Activated CD8-positive, alpha-beta memory T cell treated with anti-CD3 and anti-CD28 coated beads, Interleukin-2, amount 10 ng/mL, durations not matched to agents 7 days and 5 days (primary cell): ENCODE measurements at places on chromosomes 7 and 10.

- no peak for DNase-seq
Observed at GRCh38 chr7:2270495-2270894, 28.5 kb downstream of the NUDT1 start.

DNA sequence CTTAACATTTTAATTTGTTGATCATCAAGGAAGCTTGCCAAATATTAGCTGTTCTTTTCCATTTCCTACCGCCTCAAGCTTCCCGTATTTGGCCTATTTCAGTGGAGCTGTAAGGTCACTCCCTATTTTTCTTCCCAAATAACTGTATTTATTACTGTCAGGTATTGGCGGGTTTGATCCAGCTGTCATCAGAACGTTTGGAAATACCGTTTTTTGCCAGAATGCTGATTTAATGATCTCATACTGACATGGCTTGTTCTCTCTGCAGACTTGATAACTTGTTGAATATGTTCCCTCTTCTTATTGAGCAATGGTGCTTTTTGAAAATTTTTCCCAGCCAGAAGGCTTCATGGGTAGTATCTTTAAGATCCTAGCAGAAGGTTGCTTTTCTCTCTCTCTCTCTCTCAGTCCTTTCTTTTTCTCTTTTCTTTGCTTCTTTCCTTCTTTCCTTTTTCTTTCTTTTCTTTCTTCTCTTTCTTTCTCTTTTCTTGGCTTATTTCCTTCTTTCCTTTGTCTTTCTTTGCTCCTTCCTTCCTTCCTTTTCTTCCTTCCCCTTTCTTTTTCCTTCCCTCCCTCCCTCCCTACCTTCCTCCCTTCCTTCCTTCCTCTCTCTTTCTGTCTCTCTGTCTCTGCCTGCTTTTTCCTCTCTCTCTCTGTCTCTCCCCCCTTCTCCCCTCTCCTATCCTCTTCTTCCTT is 42.1 kb downstream of the CUX1 start:
- DNase-seq, result no peak

- no peak for DNase-seq
Observed at GRCh38 chr7:100832281-100832633, 4.9 kb upstream of the EPHB4 start.

DNA sequence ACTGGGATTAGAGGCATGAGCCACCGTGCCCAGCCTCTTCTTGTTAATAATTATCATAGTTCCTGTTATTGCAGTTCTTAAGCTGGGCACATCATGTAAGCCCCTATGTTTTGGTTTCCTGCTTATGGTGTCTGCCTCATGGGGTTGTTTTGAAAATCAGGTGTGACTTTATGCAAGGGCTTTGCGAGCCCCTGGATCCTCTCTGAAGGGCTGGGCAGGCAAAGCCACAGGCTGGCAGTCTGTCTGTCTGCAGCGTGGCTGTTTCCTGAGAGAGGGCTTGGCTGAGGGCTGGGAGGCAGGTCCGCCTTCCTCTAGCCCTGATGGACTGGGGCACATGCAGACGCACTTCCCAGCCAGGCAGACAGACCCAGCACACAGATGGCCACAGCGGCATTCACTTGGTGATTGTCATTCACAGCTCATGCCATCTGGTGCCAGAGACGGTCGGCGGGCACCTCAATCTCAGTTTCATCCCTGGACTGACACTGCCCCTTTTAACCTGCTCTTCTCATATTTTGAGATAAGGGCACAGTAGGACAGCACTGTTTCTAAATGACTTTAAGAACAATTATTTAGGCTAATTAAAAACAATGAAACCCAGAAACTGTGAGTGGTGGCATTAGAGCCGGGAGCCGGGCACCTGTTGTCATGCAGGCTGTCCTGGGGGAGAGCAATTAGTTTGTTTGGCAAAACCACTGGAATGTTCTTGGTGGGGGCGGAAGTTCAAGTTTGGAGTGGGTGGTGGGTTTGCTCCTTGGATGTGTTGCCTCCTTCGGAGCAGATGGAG is 35.5 kb downstream of the RBM20 start:
- DNase-seq, result no peak

DNA sequence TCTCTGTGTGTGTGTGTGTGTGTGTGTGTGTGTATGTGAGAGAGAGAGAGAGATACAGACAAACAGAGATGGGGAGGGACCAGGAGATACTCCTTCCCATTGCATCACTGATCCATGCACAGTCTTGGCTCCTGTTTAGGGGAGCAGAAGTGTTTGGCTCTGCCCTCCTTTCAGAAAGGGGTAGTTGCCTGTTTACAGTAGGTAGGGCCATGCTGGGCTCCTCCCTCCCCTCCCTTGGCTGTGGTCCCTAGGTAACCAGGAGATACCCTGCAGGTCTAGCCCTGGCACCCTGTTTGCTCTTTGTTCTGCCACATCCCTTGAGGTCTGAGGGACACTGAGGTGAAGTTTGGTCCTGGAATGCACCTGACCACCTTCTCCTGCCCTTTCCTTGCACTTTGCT is 95.3 kb downstream of the RAMP3 start:
- no peak for DNase-seq

- DNase-seq, result no peak
Observed at GRCh38 chr10:129472696-129473555, 5.9 kb downstream of the MGMT start.

DNA sequence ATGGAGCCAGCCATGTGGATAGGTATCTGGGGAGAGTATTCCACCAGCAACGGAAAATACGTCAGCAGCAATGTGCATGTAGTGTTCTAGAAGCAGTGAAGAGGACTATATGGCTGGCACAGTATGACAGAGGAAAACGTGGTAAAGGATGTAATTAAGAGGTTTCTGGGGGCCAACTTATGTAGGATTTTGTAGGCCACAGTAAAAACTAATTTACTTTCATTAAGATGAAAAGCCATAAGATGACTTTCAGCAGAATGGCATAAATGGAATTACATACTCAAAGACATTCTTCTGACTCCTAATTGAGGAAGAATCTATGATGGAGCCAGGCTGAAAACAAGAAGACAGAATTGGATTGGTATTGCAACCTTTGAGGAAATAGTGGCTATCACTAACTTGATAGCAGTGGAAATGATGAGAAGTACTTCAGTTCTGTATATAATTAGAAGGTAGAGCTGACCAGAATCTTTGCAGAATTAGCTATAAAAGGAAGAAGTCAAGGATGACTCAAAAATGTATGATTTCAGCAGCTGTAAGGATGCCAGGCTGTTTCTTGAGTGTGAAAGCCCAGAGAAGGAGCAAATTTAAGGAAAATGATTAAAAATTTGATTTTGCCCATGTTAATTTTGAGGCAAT is 156.7 kb downstream of the MBL2 start:
- DNase-seq, result no peak

DNA sequence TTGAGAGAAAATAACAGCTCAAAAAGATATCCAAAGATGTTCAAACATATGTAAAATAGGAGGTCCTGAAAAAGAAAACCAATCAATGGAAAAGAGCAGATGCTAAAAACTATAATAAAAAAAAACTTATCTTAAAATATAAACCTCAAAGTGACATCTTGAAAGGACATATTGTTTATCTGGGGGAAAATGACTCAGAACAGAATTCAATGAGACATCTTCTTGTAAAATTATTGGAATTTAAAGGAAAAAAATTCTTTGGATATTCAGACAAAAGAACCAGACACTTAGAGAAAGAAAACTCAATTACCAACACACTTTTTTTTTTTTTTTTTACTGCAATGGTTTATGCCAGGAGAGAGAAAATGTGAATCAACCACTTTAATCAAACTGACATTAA is 58.9 kb downstream of the NAMPT start:
- DNase-seq, result no peak

- no peak for DNase-seq
Observed at GRCh38 chr7:128877756-128878120, 15.1 kb downstream of the ATP6V1F start.

- DNase-seq, result no peak
Observed at GRCh38 chr10:31197886-31198285, 121.1 kb upstream of the ZEB1 start.

DNA sequence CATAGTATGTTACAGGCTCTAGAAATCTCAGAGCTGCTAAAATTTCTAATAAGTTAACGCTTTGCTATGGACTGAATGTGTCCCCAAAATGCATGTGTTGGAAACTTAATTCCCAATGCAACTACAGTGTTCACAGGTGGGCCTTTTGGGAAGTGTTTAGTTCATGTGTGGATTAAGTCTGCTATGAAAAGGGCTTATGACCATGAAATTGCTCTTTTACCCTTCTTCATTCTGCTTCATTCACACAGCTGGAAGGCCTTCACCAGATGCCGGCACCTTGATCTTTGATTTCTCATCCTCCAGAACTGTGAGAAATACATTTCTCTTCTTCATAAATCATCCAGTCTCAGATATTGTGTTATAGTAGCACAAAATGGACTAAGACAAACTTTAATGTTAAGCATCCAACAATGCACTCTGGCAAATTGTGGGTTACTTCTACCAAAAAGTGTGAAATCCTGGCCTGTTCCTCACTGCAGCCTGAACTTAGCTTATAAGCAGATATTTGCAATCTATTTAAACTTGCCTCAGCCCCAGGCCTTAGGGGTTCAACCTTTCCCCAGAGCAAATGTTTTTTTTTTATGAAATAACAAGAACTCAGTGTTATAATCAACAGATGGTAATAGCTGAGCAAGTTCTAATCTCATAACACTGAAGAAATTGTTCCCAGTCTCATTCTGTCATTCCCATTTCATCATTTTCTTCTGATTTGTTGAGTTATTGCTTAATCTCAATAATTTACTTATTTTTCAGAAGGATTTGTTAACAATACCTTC is 523.6 kb downstream of the KIF20B start:
- DNase-seq, result no peak

DNA sequence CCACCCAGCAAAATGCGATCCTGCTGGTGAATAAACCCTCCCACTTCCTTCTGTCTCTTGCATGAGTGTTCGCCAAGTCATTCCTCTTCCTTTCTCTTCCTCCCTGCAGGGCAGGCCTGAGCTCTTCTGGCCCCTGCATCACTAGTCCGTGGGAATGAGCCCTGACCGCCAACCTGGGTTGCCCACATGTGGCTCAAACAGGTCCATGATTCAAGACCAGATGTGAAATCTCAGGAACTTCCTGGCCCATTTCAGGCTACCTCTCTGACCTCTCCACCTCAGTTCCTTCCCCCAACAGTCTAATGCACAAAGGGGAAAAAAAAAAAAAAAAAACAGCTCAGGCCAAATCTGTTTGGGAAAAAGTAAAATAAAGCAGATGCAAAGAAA is 5.4 kb upstream of the YWHAG start:
- DNase-seq, result no peak

DNA sequence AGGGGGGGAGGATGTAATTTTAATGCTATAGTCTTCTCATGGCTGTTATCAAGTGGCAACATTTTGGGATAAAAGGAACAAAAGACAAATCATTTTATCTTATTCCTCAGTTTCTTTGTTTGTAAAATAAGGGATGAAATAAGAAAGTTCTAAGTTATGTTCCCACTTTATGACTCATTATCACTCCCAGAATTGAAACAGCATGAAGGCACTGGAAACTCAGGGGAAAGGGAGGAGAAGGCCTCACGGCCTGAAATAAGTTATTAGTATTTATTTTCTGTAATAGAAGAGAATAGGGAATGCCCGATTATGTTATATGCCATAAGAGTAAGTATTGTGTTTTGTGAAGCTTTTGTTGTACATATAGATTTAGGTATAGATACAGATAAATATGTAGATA is 85.0 kb upstream of the NAMPT start:
- no peak for DNase-seq

DNA sequence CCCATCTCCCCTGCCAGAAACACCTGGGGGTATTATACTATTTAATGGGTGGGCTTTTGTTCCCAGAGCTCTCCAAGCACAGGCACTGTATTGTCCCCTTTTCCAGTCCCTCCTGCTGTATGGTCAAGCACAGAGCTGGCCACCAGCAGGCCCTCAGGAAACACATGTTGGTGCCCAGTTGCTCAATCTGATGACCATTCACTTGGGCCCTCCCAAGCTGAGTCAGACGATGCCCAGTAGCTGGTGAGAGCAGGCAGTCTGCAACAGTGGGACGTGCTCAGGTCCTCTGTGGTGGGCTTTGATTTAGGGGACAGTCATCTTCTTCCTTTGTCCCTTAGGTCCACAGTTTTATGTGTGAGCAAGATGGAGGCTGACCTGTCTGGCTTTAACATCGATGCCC is 11.8 kb downstream of the SFXN2 start:
- no peak for DNase-seq

DNA sequence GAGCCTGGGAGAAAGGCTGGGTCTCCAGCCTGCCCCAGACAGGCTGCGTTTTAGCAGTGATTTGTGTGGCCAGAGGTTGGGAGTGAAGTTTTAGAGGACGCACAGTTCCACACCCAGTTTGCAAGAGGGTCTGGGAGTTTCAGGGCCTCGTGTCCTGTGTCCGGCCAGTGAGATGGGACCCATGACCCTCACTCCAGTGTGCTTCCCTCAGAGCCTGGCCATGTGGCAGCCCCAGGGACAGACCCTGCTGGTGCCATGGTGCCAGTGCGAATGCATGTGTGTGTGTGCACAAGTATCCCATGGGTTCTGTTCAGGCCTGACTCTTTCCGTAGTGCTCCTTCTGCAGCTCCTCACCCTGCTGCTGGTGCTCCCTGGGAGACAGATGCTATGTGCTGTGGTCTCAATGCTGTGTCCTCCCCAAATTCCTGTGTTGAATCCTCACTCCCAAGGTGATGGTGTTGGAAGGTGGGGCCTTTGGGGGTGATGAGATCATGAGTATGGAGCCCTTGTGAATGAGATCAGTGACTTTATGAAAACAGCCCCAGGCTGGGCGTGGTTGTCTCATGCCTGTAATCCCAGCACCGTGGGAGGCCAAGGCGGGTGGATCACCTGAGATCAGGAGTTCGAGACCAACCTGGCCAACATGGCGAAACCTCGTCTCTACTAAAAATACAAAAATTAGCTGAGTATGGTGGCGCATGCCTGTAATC is 16.5 kb downstream of the ECHDC3 start:
- DNase-seq, result no peak

DNA sequence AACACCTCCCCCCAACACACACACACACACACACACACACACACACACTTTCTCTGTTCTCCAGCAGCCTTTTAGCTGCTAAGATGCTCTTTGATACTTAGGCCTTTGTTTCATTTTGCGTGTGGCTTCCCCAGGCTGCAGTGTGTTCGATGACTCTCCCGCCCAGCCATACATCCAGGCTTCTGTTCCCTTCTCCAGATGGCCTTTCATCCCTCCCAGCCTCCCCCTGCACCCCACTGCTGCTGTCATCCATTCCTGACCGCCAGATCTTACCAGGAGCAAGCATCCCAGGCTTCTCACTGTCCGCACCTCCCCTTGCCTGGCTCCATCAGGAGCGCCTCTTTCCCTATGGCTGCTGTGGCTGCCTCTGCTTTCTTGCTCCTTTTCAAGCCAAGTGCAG is 77.8 kb upstream of the PPIF start:
- no peak for DNase-seq

GRCh38 chr10:688312-689120 is 952 bp downstream of the DIP2C start:
- DNase-seq, result no peak

DNA sequence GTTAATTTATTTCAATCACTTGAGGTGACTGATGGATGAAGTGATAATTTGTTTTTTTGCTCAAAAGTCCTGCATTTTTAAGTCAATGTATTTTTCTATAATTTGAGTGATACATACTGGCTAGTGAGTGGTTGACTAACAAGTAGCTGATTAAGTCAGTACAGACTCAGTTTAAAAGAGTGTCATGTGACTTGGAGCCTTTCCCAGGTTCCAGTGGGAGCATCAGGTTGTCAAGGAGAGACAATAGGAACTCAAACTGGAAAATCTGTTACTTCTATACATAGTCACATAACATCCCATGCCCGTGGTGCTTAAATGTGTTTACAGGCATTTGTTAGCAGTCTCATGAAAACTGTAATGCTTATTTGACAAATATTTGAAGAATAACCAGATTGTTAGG is 154.7 kb downstream of the ANK3 start:
- DNase-seq, result no peak
